ENCODE measurements at places on chromosomes 2 and 18.

GRCh38 chr2:204967199-204967960 lies 422.1 kb downstream of the PARD3B start:
- DNase-seq, result no peak

- DNase-seq, result no peak
Measured at GRCh38 chr2:203808046-203808750, 59.4 kb upstream of the CTLA4 start.

- no peak for DNase-seq
Measured at GRCh38 chr2:227267410-227268115, 57.5 kb upstream of the MFF start.

DNA sequence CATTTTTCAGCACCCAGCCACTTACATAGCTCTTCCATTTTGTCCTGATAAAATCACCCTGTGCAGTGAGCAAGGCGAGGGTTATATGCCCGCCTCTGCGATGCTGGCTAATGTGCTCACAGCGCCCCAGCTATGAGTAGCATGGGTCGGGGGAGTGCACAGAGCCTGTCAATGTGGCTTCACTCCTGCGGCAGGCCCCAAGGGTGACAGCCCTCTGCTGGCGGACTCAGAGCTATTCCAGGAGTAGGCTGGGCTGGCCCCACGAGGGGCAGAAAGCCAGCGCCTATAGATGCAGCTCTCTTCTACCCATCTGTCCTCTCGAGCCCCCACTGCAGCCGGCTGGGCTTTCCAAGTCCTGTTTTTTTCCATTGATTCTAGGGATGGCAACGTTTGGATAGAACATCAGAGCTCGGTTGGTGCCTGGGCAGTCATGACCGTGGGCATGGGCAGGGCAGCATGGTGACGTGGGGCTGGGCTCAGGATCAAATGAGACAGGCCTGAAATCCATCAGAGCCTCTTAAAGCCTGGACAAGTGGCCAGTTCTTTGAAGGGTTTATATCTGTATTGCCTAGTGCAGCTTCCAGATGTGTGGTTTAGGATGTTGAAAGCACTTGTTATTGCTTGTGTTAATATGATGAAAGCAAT lies 134.7 kb downstream of the MCFD2 start:
- DNase-seq, result no peak

DNA sequence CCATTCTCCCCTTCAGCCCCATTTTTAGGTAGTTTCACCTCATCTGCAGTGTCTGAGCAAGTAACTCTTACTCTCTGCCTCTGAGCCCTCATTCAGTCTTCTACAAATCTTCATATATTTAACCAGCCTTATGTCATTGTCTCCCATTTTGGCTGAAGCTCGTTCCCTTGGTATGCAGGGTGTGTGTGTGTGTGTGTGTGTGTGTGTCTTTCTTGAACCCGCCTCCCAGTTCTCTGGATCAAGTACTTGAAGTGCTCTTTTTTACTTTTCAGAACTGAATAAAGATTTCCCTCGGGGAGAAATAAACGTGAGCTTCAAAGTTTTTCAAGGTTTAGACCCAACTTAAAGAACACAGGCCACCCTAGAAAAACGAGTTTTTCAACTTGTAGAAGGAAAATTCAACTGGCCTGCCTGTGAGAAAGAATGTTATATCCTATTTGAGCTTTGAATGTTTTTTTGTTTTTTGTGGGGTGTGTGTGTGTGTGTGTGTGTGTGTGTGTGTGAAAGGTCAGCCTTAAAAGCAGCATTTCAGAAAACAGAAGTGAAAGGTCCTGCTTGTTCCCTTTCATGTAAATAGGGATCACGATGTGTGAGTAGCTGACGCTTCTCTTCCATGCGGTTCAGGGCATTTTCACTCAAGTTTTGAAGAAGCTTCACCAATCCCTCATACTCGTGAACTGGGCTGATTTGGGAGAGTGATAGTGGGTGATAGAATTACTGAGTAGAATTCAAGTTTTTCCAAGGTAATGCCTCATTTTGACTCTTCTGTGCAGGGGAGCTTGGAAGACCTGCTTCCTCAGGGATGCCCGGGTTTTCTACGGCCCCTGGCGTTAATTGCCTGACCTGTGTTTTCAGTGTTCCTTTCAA lies 50.6 kb upstream of the EML6 start:
- no peak for DNase-seq

DNA sequence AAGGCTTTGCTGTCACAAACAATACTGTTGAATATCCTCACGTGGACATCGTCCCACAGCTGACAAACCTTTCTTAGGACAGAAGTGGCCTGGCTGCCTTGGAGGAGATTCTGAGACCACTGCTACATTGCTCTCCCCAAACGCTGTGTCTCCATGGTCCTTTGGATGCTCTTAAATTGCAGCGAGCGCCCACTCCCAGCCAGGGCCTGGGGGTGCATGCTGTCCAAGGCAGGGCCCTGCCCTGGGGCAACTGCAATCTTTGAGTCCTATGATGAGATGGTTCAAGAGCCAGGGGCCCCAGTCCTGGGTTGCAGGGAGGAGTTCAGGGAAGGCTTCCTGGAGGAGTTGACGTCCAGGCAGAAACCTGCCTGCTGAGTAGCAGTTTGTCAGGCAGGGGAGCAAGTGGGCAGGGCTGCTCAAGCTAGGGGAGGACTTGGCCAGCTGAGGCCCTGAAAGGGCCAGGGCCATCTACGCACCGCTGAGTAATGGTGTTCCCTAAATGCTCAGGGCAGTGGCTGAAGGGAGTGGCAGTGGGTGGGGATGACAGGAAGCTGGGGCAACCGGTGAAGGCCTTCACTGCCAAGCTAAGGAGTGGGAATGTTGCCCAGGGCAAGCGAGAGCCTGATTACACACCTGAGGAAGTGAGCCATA lies 10.8 kb upstream of the SDC1 start:
- DNase-seq, result no peak

GRCh38 chr18:32530947-32531651 lies 60.4 kb upstream of the GAREM1 start:
- no peak for DNase-seq

DNA sequence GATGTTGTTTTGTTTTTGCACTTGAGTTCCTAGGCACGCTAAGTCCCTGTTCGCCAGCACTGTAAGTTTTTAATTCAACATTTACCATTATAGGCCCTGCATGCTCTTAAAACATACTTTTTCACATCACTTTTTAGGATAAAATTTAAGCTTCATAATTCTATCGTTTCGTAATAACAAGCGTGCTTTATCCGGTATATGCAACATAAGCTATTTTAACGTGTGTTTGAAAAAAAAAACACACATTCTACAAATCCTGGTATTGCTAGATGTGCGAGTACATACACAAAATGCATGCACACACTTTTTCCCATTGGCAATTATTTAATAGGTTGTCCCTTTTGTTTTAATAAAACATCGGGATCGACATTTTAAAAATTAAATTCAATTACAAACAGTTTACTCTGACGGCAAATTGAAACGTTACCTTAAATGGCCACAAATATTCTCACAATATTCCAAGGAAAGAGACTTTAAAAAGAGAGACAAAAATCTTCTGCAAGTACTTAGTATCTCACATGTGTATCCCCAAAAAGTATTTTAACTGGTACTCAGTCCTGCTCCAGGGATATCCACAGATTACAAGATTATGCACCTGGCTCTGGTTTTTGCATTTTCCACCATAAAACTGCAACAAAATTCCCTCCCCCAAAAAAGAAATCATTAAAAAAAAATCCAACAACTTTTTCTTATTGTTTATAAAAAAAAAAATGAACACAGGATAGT lies 1.0 kb upstream of the TCF4 start:
- no peak for DNase-seq

GRCh38 chr2:38592951-38593350 lies 9.8 kb downstream of the HNRNPLL start:
- no peak for DNase-seq

DNA sequence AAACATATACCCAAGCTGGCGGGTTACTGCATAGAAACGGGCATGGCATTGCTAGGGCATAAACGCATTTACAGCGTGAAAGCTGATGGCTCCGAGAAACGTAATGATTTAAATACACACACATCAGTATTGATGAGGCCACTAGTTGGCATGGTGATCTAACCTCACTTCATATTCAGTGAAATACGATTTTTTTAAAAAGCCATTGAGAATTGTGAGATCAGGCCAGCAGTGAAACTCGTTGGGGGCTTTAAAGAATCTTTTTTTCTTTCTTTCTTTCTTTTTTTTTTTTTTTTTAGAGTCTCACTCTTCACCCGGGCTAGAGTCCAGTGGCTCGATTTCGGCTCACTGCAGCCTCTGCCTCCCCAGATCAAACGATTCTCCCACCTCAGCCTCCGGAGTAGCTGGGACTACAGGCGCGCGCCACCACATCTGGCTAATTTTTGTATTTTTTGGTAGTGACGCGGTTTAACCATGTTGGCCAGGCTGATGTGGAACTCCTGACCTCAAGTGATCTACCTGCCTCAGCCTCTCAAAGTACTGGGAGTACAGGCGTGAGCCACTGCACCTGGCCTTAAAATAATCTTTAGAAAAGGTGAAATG lies 2.4 kb upstream of the SMAD7 start:
- no peak for DNase-seq

GRCh38 chr18:25650201-25650941 lies 298.4 kb upstream of the ZNF521 start:
- DNase-seq, result no peak

DNA sequence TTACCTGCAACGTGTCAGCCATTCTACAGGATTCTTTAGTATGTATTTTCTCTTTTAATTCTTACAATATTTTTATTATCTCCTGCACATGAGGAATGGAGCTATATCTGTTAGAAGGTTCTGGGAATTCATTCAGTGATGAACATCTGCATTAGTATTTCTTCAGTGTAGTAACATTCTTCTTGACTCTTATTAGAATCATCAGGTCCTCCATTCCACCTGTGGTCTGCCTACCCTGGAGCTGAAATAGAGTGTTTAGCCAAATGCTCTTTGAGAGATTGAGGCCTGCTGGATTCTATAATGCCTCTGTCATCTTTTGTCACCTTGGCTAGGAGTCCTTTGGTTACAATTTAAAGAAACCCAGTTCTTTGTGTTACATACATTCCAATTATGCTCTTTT lies 54.4 kb downstream of the RHBDD1 start:
- no peak for DNase-seq
